Calu3 (cell line): ENCODE measurements at places on chromosomes 7 and 10. TPM values are rescaled to one million over a fixed set of nuclear protein-coding genes. Genes with fewer than 3 reads are reported as not detected.

PRF1 gene
- not detected in 2 replicates for total RNA-seq

STOX1 gene
- 2.7 TPM in 2 replicates for total RNA-seq

SPAM1 gene
- total RNA-seq, result not detected in 2 replicates

GRCh38 chr10:95466436-95466835, 94.7 kb downstream of the SORBS1 start:
- no peak for DNase-seq

DNA sequence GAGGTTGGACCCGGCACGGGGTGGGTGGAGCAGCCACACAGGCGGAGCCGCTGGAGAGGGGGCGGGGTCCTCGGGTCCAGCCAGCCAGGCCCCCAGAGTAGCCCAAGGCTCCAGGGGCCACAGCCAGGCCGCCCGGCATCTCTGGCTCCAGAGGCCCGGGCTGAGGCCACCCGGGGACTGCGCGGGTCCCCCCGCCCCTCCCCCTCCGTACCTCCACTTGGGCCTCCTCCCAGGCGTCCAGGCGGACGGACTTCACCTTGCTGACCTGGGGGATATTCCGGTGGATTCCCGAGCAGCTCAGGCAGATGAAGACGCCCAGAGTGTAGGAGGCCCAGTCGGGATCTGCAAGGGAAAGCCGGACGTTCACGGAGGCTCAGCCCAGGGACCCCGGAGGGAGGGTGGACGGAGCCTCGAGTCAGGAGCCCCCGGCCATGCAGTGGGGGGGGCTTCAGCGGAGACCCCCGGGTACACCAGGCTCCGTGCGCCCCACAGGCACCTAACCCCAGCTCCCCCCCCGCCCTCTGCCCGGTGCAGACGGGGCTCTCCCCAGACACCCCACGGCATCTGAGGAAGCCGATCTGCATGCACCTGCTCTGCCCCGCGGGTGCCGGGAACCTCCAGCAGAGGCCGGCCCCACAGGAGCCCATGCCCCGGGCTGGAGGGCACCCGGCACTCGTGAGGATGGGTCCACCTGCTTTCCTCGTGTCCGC, 19.2 kb downstream of the ADAP1 start:
- no peak for DNase-seq

GRCh38 chr10:83978681-83979383, 160.5 kb upstream of the GHITM start:
- DNase-seq, result no peak

DNA sequence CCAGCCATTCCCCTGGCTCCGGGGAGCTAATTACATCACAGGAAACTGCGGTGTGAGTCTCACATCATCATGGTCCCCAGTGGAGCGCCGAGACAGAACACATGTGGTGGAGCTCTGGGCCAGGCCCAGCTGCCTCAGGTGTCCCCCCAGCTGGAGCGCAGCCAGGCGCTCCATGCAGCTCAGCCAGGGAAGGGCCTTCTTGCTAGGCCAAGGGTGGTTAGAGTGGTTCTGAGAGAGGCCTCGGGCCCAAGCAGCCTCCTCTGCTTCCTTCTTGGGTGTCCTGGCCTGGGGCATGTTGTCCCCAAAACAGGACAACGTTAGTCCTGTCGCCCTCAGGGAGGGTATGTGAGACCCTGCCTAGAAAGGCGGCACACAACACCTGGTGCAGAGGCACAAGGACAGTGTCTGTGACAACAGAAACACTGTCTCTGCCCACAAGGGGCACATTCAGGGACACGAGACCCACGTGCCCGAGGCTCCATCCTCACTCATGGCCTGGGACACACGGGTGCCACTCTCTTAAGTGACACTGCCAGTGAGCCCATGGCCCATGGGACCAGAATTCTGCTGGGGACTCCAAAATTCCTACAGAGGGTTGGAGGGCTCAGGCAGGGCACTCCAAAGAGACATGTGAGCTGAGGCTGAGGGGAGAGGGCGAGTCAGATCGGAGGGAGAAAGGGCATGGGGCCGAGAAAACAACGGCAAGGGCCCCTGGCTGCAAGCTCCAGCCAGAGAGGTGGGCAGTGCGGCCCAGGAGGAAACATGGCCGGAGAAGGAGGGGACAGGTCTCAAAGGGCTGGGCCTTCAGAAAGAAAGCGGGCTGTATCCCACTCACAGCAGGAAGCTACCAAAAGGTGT, 37.0 kb upstream of the RET start:
- no peak for DNase-seq

DNA sequence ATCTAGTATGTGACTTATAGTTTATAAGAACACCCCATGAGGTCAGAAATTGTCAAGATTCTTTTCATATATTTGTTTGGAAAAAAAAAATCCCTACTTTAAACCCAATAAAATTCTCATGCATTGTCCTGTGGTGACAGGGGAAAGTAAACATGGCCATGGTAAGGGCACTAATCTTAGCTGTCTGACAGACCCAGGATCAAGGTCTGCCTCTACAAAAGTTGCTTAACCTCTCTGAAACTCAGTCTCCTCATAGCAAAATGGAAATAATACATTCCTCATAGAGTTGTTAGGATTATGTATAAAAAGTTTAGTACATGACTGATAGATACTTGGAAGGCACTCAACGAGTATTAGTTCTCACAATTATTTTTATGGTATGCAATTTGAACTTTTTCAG, 22.3 kb upstream of the AKAP9 start:
- no peak for DNase-seq

PLAC9 gene
- total RNA-seq, result not detected in 2 replicates

DNA sequence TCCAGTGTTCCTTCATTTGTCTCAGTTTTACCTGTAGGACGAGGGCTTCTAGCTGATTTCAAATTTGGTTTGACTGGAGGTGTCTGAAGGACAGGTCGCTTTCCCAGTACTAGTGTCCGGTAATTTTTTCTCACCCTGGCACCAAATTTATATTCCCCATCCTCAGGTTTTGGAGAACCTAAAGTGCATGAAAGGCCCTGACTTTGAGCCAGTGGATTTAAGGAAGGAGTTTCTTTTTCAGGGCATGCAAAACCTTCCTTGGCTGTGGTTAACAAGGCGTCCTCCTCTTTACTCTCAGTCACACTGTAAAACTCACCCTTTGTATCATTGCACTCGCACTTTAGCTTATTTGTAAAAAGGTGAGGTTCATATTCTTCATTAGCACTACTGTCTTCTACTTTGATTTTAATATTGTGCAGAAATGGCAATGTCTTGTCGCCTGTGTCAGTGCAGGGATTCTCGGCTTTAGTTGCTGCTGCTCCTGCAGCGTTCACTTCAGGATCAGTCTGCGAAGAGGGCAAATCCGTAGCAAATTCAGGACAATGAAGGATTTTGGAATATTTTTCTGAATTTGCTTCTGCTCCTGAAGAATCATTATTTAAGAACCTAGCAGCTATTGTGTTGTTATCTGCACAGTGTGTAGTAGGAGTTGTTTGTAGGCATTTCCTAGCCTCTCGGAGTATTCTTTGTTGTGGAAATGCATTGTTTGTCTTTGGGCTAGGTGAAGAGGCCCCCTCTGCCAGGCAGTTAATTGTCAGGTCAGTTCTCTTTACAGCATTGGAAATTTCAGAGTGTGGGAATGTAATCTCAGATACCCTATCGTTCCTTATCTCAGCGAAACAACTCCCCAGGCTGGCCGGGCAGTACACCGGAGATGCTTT, 9.9 kb downstream of the SKIDA1 start:
- no peak for DNase-seq

GRCh38 chr7:30348083-30348560, 63.7 kb downstream of the ZNRF2 start:
- DNase-seq, result peak; percentile 50

DNA sequence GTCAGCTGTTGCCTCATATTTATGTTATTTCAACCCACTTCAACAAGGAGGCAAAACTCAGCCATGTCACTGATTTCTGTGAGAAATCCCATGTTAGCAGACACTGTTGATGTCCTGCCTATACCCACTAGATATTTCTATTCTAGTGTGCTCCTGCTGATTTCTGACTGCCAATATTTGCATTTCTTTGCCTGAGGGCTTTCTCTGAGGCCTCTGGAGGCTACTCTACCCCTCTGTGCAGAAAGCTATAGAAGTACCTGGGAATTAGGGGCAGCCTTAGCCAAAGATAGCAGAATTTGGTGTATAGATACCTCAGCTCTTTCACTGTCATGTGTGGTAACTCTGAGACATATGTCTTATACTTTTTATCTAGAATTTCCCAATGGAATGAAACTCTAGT, 348.8 kb downstream of the SORCS3 start:
- no peak for DNase-seq

CNTNAP2 gene
- 0.29 and 1.1 TPM in 2 replicates for total RNA-seq

ITPRID1 gene
- total RNA-seq, result 0.95 and 3.8 TPM in 2 replicates

GRCh38 chr7:20122073-20122472, 95.1 kb downstream of the MACC1 start:
- no peak for DNase-seq

- no peak for DNase-seq
Measured at GRCh38 chr10:55966101-55966500, 395.0 kb downstream of the ZWINT start.

DNA sequence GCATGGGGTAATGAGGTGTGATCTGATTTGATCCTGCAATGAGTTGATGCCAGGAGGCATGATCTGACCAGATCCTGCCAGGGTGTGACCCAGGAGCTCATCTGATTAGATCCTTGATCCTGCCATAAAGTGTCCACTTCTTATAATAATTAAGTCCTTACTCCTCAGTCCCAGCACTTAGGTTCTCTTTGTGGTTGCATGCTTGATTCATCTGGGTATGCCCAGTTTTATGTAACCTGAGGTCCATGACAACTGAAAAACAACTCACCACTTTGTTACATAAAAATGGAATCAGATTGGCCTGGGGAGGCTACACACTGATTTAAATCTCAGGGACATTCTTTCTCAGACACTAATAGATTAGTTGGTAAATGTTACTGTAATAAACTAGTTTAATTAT, 19.1 kb downstream of the ACADSB start:
- DNase-seq, result no peak

GRCh38 chr7:38535073-38535472, 96.1 kb downstream of the AMPH start:
- DNase-seq, result no peak

DNA sequence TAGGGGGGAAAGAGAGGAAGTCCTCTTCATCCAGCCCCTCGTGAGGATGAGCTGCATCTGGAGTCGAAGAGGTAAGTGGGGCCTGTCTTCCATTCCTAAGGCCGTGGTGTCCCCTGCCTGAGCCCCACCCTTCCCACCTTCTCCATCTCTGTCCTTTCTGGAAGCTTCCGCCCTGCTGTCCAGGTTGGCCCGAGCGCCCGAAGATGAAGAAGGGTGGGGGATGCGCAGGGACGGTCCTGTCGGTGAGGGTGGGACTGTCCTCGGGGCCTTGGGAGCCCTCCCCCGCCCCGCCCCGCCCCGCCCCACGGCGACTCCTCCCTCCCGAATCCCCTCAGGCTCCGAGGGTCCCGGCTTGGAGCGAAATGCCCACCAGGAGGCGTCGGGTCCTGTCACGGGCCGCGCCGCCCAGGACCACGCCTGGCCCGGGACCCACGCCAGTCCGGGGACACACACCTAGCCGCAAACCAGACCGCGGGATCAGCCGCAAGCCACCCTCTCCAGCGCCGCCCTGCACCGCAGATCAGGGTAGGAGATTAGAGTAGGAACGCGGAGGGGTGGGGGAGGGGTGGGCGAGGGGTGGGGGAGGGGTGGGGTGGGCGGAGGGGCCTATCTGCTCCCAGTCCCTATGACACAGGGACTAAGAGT, 15.3 kb downstream of the GPRIN2 start:
- DNase-seq, result peak; percentile 55

DNA sequence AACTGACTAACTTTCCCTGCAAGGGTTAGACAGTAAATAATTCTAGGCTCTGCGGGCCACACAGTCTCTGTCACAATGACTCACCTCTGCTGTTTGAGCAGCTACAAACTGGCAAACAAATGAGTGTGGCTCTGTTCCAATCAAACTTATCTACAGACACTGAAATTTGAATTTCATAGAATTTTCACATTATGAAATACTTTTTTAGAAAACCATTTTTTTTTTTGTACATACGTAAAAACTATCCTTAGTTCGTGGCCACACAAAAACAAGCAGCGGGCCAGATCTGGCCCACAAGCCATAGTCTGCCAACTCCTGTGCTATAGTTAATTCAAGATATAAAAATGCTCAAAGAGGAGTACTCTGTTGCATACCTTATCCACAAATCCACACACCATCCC, 32.6 kb downstream of the PIP4K2A start:
- DNase-seq, result peak; percentile 19

UPK3BL2 gene
- total RNA-seq, result 17.4 and 18.3 TPM in 2 replicates

GRCh38 chr10:84155521-84155920, 16.2 kb downstream of the GHITM start:
- no peak for DNase-seq

ASB10 gene
- total RNA-seq, result not detected in 2 replicates

BMPR1A gene
- 15.7 and 21.4 TPM in 2 replicates for total RNA-seq

DNA sequence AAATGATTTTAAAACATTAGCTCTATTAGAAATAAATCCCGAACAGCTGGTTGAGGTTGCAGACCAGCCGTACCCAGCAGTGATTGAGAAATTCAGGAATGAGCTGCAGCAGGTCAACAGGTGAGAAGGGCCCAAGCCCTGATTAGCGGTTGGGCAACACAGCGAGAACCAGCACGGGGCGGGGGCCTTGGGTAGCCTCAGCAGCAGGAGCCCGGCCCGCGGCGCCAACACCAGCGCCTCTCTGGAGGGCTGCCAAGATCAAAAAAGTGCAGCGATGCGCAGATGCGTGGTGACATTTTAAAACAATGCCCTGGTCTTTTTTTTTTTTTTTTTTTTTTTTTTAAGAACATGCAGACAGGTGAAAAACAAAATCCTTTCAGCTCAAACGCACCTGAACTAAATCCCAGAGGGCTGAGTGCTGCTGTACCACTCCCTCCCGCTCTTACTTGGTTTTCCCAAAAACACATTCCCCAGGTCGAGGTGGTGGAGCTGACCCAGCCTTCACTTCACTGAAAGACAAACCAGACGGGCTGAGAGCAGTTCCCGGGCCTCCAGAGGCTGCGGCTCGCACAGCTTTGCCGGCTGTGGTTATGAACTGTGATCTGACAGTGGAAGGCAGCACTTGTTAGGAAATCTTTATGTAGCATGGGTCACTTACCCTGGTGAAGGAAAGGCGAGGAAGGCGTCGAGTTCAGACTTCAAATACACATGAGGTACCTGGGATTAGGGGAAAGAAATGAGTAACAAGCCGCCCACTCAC, 579.4 kb downstream of the SDK1 start:
- DNase-seq, result no peak

DNA sequence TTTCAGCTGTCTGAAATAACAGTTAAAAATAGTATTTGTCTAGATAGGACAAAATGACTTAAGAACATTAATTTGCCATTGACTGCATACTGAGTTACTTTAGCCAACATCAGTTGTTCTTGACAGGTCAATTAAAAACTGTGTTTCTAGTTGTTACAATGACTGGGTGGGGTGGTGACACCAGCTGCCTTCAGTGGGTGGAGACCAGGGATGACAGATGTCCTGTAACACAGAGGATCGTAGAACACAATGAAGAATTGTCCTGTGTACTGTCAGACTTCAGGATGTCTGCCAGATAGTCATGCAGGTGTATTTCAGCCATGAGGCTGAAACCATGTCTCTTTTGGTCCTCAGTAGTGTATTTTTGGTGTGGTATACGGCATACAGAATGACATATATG, 24.4 kb downstream of the TRUB1 start:
- DNase-seq, result no peak

- DNase-seq, result no peak
Measured at GRCh38 chr7:31553661-31554081, 39.8 kb downstream of the ITPRID1 start.
